ENCODE measurements at places on chromosomes 6 and 20.

DNA sequence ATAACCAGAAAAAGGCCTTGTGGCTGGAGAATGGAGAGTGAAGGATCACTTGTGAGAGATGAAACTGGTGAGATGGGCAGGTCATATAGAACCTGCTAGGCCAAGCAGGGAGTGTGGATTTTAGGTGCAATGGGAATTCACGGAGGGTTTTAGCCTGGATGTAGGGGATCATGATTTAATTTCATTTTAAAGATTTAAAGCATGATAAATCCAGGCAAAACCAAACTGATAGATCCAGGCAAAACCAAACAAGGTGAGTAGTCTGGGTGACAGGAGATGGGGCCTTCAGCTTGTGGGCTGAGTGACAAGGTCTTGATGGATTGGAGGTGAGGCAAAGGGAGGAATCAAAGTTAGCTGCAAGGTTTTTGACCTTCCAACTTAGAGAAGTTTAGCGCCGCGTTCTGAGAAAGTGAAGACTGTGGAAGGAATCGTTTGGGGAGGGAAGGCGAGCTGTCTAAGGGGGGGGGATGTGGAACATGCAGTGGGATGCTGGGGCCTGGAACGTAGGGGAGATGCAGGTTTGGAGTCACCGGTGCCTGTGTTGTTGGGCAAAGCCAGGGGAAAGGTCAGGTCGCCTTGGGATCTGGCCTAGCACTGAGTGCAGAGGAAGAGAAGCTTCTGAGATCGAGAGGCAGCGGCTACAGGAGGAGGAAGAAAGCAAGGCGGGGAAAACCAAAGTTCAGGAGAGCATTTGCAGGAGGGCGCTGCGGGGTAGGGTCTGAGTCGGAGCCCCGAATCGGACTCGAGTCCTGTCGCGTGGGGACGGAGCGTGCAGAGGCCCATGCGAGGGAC is 1.3 kb upstream of the PLCG1 start:
- no peak for DNase-seq

GRCh38 chr6:42745083-42745639 is 742 bp downstream of the TBCC start:
- no peak for DNase-seq

GRCh38 chr6:126945812-126946360 is 172.6 kb upstream of the RSPO3 start:
- DNase-seq = no peak

- peak; percentile 54 for DNase-seq
Measured at GRCh38 chr20:47319517-47320252, 36.8 kb downstream of the ZMYND8 start.

DNA sequence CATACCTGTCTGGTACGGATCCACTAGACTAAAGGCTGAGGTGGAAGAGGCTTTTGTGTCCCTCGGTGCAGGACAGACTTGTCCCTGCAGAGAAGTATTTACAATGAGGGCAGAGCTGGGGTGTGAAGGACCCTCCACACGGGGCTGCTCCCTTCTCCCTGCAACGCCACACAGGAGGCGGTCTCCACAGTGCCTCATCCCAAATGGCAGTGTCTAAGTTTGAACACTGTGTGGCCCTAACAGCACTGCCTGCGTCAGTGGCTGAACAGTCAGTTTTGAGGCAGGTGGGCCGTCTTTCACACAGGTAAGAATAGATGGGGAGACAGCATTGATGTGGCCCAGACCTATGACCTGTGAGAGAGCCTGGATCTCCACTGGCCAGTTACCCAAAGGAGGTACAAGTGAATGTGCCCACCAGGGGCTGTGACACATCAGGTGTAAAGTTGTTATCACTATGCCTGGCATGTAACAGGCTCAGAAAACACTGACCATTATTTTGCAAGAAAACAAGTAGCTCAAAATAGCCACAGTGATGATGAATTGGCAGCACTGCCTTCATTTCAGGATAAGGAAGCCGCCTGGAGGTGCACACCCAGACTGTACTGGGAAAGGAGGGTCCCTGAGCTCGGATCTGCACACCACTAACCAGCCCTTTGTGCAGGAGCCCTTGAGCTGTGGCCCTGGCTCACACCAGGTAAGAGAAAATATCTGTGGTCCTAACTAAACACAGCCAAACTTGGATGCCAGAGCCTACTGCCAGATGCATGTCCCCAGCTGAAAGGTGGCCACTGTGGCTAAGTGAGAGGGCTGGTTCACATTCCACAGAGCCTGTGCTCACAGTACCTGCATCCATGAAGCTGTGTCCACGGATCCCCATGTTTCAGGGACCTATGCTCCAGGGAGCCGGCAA is 246.7 kb downstream of the DLL1 start:
- DNase-seq = no peak

- no peak for DNase-seq
Measured at GRCh38 chr6:157885211-157885788, 62.3 kb downstream of the SNX9 start.

- DNase-seq = peak; percentile 76
Measured at GRCh38 chr6:100176311-100176950, 182.4 kb upstream of the MCHR2 start.

DNA sequence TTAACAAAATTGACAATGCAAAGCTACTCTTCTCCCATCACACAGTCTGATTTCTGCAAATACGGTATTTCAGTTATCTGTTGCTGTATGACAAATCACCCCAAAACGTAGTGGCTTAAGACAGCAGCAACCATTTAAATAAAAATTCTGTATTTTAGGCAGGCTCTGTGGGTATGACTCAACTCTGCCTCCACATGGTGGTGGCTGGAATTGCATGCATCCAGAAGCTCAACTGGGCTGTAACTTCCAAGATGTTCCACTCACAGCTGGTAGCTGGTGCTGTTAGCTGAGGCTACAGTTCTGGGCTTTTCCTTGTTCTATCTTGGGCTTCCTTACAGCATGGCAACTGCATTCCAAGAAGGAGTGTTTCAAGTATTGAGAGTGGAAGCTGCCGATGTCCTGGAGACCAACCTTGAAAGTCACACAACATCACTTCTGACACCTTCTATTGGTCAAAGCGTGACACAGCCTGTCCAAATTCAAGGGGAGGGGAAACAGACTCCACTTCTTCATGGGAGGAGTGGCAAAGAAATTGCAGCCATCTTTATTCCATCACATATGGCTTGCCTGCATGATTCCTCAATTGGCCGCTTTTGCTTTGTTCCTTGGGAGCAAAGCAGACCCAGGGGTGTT is 39.7 kb upstream of the TULP1 start:
- no peak for DNase-seq

- no peak for DNase-seq
Measured at GRCh38 chr6:81575442-81575841, 177.0 kb downstream of the TENT5A start.

DNA sequence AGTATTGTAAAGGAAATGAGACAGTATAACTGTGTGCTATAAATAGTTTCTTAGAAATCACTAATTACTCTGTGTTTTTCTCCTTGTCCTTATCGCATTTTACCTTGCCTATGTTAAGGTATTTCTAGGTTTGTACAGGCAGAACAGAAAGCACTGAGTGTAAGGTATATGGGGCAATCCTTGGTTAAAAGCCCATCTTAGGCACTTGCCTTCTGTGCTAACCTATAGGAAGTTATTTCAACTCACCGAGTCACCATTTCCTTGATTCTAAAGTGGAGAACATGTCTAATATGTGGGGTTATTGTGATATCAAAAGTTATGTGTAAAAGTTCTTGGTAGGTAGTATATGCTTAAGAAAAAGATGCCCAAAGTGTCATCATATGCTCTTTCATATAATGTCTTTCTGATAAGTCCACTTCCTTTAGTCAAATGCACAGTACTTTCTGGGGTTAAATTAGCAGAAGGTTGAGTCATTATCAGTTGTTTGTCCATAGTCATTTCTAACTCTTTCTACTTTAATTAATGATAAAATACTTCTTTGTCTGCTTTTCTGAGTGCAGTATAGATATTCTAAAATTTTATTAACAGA is 276.4 kb downstream of the UTRN start:
- no peak for DNase-seq
